ENCODE measurements at places on chromosomes 11 and 22. TPM values are rescaled to one million over a fixed set of nuclear protein-coding genes. Genes with fewer than 3 reads are reported as not detected.

The ARFIP2 gene
- 45.6 TPM for total RNA-seq

The CAPN1 gene
- 363 TPM for total RNA-seq

The PSMA1 gene
- total RNA-seq = 209 TPM

The CHRM1 gene
- total RNA-seq = not detected

The ELFN2 gene
- total RNA-seq = 1.9 TPM

The OR51B2 gene
- total RNA-seq = not detected

The ANO3 gene
- total RNA-seq = not detected

The SERPINH1 gene
- 519 TPM for total RNA-seq

The PNPLA3 gene
- 4.2 TPM for total RNA-seq

The GGT1 gene
- total RNA-seq = 15.8 TPM

The EXPH5 gene
- 5.4 TPM for total RNA-seq

The NNMT gene
- total RNA-seq = 97.5 TPM

The IL18 gene
- 31.6 TPM for total RNA-seq

The CCDC87 gene
- under 0.01 TPM for total RNA-seq

The HOATZ gene
- not detected for total RNA-seq

The LGR4 gene
- 30.8 TPM for total RNA-seq

The TEX54 gene
- not detected for total RNA-seq

The SPON1 gene
- total RNA-seq = not detected

The TESMIN gene
- total RNA-seq = 9.8 TPM

The EMID1 gene
- total RNA-seq = not detected

The C11orf42 gene
- total RNA-seq = not detected

The FAM181B gene
- total RNA-seq = 1.2 TPM

The GANAB gene
- total RNA-seq = 188 TPM

The SLC6A5 gene
- not detected for total RNA-seq

The MMP13 gene
- total RNA-seq = not detected

The CASP12 gene
- not detected for total RNA-seq

The HIPK3 gene
- total RNA-seq = 22.9 TPM

The PGR gene
- 0.15 TPM for total RNA-seq

The CNGA4 gene
- total RNA-seq = not detected

The SYT12 gene
- 0.53 TPM for total RNA-seq
